ENCODE measurements at places on chromosomes 11 and 22.
A peak's percentile ranks its signal among the peaks of the same experiment; 100 is the strongest.

DNA sequence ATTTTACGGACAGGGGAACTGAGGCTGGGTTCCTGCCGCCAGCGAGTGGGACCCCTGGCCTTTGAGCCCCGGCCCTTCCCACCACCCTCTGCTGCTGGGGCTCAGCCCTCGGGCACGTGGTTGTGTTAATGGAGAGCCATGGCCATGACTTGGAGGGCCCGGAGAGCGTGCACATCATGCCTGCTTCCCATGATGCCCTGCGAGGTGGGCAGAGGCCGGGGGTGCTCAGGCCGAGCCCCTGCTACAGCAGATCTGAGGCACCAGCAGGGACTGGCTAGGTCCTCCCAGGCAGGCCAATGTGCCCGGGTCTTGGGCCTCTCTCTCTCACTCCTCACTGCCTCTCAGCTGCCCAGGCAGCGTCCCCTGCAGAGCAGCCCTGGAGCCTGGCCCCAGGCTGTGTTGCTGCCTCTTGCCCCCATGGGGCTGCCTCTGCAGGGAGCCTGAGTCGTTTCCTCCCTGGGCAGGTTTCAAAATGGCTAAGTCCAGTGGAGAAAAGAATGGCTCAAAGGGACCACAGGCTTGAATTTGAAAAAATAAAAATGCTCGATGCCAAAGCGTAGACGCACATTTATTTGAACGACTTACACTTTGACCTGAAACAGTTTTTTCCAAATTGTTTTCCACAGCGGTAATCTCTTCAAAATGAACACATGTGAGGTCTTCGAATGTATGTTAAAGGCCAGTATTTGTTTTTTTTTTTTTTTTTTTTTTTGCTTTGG is 72.6 kb upstream of the CLDN5 start:
- no peak for DNase-seq

- no peak for DNase-seq
Measured at GRCh38 chr22:25900390-25900789, 158.4 kb downstream of the MYO18B start.

DNA sequence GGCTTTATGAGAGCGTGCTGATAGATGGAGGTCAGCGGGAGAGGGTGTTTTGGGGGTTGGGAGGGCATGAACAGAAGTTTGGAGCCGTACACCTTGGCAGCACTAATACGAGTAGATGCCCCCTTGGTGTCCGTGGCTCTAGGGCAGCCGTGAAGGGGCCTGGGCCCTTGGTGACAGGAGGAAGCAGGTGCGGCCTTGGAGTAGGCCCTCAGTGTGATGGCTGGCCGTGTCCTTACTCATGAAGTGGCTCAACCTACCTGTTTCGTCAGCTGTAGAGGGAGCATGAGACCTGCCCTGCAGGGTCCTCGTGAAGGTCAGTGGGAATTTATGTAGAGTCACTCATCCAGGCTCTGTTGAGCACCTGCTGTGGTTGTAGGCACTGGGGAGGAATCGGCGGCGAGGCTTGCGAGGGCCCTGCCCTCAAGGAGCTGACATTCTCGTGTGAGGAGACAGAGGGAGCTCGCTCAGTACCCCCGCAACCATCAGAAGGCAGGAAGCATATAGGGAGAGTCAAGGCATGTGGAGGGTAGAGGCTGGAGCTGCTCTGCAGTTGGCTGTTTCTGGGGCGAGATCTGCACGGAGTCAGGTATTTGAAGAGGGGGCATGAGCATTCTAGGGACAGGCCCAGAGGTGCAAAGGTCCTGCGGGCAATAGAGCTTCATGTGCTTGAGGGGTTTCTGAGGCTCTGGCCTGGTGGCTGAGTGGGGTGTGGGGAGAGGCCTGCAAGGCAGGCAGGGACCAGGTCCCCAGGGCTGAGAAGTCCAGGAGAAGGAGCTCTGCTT is 39.6 kb downstream of the TBC1D22A start:
- no peak for DNase-seq

DNA sequence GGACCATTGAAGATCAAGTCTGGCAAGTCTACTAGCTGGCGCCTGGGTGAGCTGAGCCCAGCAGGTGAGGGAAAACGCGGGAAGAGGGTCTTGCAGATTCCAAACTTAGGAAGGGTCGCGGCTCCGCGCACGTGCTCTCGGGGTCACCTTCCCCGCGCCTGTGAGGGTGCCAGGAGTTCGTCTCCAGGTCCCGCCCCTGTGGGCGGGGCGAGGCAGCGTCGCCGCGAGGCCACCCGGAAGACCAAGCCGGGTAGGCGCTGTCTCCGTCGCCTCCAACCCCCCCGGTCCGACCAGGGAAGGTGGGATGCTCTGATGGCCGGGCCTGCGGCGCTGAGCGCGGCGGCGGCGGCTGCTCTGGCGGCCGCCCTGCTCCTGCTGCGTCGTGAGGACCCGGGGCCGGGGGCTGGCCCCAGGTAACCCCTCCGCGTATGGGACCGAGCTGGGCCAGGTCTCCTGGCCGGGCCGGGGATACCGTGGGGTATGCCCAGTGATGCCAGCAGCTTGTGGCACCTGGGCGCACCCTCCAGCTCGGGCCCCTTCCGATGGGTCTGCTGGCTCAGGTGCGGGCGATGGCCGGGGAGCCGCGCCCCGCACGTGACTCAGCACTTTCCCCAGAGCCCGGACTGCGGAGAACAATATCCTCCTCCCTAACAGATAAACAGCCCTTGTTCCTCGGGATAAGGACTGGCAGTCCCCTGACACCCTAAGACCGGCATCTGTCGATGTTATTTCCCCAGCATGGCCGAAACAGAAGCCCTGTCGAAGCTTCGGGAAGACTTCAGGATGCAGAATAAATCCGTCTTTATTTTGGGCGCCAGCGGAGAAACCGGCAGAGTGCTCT is at the start of gene HTATIP2:
Gene HTATIP2 (plus strand): TSS at position 215 of the 841 bp plus-strand sequence. CDS start 524 bp downstream, at position 739.
- DNase-seq = peak; percentile 51

GRCh38 chr11:130629039-130629438 is 180.6 kb downstream of the ADAMTS15 start:
- peak; percentile 53 for DNase-seq

GRCh38 chr11:108115500-108116140 is 5.7 kb upstream of the ACAT1 start:
- DNase-seq = peak; percentile 76

DNA sequence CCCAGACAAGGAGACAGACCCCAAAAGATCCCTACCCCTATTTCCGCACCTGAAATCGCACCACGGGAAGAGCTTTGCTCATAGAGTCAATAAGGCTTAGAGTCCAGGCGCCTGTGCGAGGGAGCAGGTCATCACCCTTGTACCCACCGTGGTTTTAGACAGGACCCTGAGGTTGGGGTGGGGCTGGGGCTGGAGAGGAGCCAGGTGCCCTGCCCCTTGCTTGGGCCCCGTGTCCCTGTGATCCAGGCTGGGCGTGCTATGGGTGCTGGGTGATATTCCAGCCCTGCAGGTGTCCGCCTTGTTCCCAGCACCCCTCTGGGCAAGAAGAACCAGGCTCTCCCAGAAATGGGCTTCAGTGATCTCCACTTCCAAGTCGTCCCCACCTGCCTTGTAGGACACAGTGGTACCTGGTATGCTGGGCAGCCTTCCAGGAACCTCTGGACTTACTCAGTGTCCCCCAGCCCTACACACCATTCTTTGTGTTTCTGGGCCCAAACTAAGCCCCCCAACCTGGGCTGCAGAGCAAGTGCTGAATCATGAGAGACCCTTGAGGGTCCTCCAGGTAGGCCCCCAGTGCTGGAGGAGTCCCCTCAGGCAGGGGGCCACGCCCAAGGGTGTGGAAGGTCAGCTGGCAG is 4.5 kb downstream of the CD81 start:
- DNase-seq = no peak

DNA sequence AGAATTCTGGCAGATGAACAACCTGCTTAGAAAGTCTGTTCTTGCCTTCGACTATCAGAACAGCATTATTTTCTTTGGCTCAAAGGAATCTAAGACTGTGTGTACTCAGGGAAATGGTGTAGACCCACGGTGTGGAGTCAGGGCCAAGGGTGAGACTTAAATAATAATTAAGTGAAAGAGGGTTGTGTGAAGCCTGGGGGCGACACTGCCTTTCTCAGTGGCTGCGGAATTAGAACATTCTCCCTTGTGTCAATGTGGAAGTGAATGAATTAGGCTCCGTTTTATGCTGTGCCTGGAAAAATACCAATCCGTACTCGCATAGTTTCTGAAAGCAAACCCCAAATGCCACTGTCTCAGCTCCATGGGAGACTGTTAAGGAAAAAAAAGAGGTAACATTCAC is 50.7 kb downstream of the NAV2 start:
- DNase-seq = no peak

All from fibroblast of skin of abdomen (primary cell).